ENCODE measurements at places on chromosomes 4 and X.

- DNase-seq, result no peak
Observed at GRCh38 chrX:149490100-149490499, 15.0 kb downstream of the IDS start.

GRCh38 chr4:160136021-160136420 lies 1033.1 kb downstream of the RAPGEF2 start:
- DNase-seq, result no peak

DNA sequence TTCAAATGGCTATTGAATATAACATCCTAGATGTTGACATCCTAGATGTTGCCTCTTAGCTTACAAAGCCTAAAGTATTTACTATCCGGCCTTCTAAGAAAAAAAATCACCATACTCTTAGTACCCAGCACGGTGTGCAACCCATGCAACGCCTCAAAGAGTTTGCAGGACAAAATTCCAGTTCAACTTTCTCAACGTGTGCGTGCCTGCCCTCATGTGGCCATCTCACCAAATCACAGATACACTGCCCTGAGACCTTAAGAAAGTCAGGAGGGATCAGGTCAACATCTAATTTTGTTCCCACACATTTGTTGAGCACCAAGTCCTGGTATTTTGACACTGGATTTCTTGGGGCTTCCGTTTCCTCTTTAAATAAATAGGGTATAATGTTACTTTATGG lies 68.3 kb downstream of the CRMP1 start:
- DNase-seq, result no peak

DNA sequence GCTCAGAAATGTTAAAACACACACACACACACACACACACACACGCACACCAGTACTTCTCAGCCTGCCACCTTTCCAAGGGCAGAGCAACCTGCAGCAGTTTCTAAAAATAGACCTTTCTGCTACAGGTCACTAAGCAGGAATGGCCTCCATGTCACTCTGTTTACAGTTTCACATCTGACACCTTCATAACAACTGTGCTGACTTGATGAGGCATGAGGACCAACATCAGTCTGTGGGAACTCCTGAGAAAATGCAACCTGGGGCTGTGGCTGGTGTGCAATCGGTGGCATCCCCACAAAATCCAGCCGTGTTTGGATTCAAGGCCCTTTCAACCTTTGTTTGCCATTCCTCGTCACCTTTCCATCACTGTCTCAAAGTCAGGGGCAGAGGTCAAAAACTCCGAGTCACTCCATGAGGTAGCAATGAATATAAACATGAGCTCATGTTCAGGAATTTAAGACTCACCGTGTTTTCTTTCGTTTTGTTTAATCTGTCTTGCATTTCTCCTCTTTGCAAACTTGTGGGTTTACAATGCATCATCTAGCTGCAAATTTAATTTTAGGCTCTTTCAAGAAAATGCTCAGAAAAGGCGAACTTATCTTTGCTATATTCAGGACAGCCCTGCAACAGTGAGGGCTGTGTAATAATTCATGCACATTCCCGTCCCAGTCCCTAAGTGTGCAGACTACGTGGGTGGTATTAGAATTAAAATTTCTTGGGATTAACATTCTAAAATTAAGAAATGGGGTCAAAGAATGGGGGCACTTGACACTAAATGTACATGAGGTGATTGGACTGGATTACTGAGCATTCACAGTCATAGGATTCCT lies 135.3 kb downstream of the SHROOM3 start:
- no peak for DNase-seq

DNA sequence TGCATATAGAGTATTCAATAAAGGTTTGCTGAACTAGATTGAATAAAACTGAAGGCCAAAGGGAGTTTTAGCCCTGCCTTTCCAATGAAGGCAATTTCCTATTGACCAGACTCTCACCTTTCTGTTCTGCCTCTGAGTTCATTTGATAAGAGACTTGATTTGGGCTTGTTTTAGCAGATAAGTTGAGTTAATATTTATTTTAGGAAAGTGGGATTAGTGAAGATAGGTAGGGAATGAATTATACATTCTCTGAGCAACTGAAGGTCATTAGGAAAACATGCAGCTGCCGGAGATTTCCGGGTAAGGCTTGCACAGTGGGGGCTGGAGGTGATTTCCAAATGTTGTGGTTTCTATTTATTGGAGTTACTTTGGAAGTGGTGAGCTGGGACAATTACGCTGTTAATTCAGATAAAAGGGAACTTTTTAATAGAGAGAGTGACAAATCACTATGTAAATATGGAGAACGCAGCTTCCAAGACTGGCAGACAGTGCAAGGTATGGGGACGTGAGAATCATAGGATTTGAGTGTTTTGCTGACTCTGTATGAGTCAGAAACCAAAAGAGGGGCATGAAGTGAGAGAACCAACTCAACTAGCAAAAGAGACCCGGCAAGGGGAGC lies 553.6 kb upstream of the BOD1L1 start:
- no peak for DNase-seq

DNA sequence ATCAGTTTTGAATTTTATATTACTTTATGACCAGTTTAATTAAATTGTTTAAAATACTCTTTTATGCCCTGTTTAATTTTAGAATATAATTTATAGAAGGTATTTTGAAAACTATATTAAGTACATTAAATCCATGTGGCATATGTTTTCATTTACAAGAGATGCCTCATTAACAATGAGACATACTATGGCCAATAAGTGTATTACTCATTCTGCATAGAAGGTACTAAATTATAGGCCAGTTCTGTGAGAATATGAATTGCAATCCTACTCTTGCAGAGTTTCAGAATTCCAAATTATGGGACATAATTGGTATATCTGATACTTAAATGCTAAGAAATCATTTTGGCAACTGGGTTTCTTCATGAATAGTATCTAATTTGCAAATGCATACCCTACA lies 951.1 kb downstream of the FAT4 start:
- DNase-seq, result no peak

GRCh38 chrX:148609515-148610327 lies 109.3 kb downstream of the AFF2 start:
- DNase-seq, result no peak

GRCh38 chr4:153082322-153083301 lies 121.6 kb upstream of the TRIM2 start:
- no peak for DNase-seq

- DNase-seq, result no peak
Observed at GRCh38 chr4:84189144-84189543, 309.9 kb downstream of the NKX6-1 start.

- DNase-seq, result no peak
Observed at GRCh38 chrX:96704629-96705028, 20.0 kb downstream of the DIAPH2 start.

Data from brain pericyte (primary cell).